ENCODE measurements at places on chromosomes 4 and X. TPM values are rescaled to one million over a fixed set of nuclear protein-coding genes. Genes with fewer than 3 reads are reported as not detected.

HPGD gene
- 16.5 TPM for total RNA-seq

PLAC8 gene
- total RNA-seq, result 60.9 TPM

DNA sequence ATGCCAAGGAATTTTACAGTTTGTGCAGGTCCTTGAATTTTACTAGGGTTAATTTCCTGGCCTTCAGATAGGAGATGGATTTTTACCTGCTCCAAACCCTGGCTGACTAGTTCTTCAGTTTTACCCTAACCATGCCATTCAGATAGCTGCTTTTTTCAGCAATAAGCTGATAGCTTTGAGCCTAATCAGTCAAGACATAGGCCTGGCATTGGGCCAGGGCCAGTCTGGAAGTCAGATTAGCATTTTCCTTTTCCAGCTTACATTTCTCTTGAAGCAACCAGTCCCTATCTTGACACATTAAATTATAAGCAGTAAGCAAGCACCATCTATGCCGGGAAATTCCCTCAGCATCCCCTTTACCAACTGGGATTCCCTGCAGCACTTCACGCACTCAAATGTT is 177.1 kb downstream of the ADGRA3 start:
- H3K4me3 ChIP-seq, result no peak overlapping the region
- no peak overlapping the region for H3K27ac ChIP-seq
- DNase-seq, result no peak
- peaks cover 3% of the 10 kb centered on the region for H3K36me3 ChIP-seq

DNA sequence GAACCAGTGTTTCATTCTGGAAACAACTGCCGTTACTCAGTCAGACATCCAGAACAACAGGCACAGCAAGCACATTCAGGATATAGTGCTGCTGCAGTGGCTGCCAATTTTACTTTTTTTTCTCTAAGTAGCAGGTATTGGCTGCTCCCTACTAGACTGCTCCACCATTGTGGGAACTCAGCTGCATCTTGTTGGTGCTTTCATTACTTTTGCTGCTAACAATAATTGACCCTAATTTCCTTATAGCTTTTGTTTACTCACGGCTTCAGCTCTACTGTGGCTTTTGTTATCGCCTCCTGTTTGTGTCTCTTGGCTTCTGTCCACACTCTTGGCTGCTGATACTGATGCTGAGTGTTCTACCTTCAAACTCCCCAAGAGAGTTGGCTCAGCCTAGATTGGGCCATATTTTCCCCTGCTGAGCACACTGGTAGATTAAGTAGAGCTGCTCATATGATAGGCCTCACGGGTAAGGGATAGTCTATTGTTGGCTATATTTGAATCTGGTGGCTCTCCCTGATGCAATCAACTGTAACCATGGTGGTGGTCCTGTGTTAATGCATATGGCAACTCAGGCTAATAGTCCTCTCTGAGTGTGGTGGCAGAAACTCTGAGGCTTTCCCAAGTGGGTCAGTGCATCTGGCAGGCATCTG is 44.5 kb upstream of the IL2 start:
- no peaks in the 10 kb centered on the region for H3K27me3 ChIP-seq
- H3K27ac ChIP-seq, result no peak overlapping the region
- DNase-seq, result no peak
- no peak overlapping the region for H3K4me3 ChIP-seq

LRAT gene
- total RNA-seq, result 7.2 TPM

Measured in type B pancreatic cell (in vitro differentiated cells).